ENCODE measurements at places on chromosomes 12 and 14. TPM values are rescaled to one million over a fixed set of nuclear protein-coding genes. Genes with fewer than 3 reads are reported as not detected.

DNA sequence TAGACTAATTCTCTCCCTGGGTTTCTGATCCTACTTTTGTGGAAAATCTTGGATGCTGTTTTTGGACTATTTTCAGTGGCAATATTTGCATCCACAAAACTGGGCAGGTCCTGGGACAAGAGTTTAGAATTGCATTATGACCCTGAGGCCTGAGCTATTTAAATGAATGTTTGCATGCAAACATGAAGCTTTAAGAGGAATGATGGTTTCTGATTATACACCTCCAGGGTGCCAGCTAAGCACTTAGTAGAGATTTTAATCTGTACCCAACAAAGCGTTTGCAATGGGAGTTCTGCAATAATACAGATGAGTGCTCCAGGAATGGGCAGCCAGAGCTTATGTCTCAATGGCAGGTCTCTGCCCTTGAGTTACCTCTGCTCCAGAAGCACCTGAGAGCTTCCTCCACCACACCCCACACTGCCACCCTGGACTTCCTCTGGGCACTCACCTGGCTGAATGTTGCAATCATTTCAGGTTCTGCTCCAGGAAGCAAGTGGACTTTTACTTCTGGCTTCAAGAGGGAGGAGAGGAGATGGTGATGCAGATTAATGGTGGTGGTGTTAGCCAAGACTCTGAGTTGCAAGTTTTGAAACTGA lies 6.0 kb upstream of the SPTLC2 start:
- no peak for DNase-seq

- DNase-seq: no peak
Observed at GRCh38 chr12:28024231-28024995, 51.9 kb upstream of the PTHLH start.

- no peak for DNase-seq
Observed at GRCh38 chr14:92022036-92022435, 17.8 kb downstream of the TRIP11 start.

DNA sequence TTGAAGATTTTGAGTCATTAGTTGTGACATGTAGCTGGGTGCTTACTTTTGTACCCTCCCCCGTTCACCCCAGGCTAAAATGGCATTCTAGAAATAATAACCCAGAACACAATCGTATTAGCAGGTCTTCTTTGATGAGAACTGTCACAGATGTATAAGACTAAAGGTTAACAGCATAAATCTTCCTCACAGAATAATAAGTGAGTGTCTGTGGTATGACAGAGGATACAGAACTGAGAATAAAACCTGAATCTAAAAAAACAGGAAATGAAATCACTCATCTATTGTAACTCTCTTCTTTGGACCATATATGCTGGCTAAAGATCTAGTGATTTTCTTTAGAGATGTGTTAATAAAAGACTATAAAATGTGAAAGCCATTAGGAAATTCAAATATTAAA lies 746.6 kb downstream of the LRFN5 start:
- DNase-seq: no peak

DCN gene
- 108 TPM for total RNA-seq

GRCh38 chr14:37900561-37900960 lies 305.1 kb downstream of the TTC6 start:
- DNase-seq: no peak

GRCh38 chr14:94041551-94042346 lies 15.6 kb downstream of the OTUB2 start:
- no peak for DNase-seq

Measured in left lobe of liver (tissue), 2 donors.